ENCODE measurements at places on chromosomes 3 and 15.

GRCh38 chr15:22974745-22975144 lies 5.4 kb downstream of the CYFIP1 start:
- no peak for DNase-seq

- DNase-seq = no peak
These were observed 22.6 kb downstream of the RASGRF1 start for GRCh38 chr15:79067969-79068368.

GRCh38 chr3:125146626-125147490 lies 65.7 kb downstream of the SLC12A8 start:
- no peak for DNase-seq

DNA sequence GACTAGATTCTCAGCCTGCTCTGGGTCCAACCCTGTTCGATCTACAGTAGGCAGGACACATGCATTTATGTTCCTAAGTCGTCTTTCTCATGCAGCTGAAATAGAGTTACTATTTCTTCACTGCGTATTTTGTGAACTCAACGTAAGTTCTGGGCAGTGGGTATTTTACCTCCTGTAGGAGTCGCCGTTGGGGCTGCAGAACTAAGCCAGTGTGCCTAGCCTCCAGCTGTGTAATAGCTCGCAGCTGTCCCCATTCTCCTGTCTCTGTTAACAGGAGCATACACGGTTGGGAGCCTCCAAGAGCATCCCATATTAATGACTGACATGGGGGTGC lies 58.4 kb upstream of the HRH1 start:
- DNase-seq = no peak

DNA sequence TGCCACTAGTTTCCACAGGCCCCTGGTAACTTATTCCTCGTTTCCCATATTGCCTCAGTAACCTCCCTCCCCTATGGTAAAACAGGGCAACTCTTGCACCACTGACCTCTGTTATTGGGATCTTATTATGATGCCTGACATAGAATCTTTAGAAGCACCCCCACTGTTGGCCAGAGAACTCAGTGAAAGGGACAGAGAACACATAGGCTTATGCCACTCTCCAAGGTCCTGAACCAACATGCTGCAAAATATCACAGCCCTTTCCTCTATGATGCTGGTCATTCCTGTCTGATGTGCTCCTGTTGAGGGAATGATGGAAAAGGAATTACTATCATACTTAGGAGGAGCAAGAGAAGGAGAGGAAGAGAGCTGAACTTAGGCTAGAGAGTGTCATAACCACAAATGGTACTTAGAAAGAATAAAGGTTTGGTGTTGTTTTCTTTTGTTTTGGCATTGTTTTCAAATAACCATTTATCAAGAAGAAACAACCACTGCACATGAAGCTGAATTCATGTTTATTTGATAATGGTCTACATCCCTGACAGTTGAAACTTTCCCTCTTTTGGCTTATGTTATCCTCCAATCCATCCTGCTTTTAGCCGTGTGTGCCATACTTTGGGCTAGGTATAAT lies 330.2 kb downstream of the EPHB1 start:
- peak; percentile 13 for DNase-seq

GRCh38 chr3:84946240-84946639 lies 12.5 kb upstream of the CADM2 start:
- DNase-seq = no peak

DNA sequence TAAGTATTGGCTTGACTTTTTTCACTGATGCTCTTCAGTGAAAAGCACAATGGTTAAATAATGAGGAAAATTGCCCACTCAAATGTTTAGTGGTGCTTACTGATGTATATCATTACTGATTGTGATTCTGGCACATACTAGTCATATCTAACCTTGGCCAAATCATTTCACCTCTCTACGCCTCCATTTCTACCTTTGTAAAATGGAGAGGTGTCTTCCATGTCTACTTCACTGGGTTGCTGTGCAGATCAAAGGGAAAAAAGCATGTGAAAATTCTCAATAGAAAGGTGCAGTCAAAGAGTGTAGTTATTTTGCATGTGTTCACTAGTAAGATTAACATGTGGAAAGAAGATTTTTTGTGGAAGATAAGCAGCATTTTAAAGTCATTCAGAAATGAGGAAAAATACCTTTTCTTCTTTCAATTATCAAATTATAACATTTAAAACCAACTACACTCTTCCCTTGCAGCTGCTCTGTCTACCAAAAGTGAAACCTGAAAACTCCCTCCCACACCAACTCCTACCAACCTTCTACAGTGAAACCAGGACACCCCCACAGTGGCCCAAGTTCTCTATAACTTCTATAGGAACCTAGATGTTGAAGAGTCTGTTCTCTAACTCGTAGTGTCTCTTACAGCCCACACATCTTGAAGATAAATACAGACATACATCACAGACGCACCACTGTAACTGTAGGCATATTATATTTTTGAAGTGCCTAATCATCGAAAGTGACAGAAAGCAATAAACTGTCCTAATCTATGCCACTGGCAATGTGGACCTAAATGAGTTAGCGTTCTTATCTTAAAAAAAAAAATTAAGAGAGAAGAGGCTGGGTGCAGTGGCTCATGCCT lies 1.4 kb downstream of the CD200R1 start:
- no peak for DNase-seq

GRCh38 chr3:4507024-4507596 lies 14.0 kb downstream of the ITPR1 start:
- DNase-seq = no peak

- DNase-seq = no peak
These were observed 646.0 kb downstream of the TUSC7 start for GRCh38 chr3:117355566-117355965.

GRCh38 chr3:38640661-38641452 lies 8.6 kb downstream of the SCN5A start:
- DNase-seq = no peak

DNA sequence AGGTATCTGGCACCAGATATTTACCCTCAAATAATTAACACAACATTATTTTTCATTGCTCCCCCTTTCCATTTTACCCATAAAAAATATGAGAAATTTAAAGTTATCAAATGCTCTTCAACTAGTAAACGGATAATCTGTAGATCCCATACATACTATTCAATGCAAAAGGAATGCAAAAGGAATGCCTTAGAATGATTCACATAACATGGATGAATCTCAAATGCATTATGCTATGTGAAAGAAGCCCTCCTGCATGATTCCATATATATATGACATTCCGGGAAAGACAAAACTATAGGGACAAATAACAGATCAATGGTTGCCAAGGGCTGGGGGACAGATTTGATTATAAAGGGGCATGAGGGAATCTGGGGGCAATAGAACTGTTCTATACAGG lies 195.7 kb downstream of the STT3B start:
- DNase-seq = no peak

DNA sequence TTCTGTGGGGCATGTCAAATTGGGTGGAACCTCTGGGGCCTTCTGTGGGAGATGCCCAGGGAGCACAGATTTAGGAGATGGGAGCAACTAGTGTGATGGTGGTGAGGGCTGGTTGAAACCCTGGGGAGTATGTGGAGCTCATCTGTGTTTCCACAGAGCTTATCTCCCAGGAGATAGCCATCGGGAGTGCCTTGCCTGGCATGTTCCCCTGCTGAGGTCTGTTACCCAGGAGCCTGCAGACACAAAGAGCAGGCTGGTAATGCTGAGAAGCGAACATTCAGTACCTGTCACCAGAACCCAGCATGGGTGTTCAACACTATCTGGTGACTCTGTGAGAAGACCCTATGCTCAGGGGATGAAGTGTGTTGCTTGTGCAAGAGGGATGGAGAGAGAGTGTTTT lies 85.0 kb downstream of the CLSTN2 start:
- DNase-seq = no peak

GRCh38 chr3:97765336-97765735 lies 778 bp downstream of the ARL6 start:
- DNase-seq = no peak

GRCh38 chr15:57476533-57476975 lies 100.2 kb downstream of the CGNL1 start:
- DNase-seq = no peak

DNA sequence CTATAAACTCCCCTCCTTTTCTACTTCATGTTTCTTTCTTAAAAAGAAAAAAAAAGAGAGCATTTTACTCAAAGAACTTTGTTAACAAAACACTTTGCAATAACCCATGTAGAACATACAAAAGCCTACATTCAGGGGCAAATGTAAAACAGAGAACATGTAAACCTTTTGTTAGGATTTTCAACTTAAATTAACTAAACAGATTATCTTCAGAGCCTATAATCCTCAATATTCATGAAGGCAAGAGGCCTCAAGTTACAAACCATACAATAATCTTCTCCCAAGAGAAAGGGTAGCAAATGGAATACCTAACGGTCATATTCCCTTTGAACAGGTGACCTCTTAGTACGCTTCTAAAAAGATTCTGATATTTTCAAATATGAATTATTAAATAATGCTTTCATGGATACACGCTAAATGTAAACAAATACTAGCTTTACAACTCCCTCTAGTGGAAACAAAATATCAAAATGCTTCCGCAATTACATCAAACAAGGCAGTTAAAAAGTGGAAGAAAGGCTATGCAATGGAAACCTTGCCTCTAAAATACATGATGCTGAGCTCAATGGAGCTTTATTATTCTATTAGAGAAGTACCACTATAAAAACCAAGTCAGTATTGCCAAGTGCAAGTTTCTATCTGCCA lies 9.9 kb downstream of the CEP152 start:
- DNase-seq = no peak

All from GM19239 (cell line).